ENCODE measurements at places on chromosomes 12 and 14.
A peak's percentile ranks its signal among the peaks of the same experiment; 100 is the strongest.

GRCh38 chr14:85050180-85050579 is 479.8 kb upstream of the FLRT2 start:
- DNase-seq: no peak

GRCh38 chr12:14193639-14194038 is 171.8 kb upstream of the ATF7IP start:
- no peak for DNase-seq

DNA sequence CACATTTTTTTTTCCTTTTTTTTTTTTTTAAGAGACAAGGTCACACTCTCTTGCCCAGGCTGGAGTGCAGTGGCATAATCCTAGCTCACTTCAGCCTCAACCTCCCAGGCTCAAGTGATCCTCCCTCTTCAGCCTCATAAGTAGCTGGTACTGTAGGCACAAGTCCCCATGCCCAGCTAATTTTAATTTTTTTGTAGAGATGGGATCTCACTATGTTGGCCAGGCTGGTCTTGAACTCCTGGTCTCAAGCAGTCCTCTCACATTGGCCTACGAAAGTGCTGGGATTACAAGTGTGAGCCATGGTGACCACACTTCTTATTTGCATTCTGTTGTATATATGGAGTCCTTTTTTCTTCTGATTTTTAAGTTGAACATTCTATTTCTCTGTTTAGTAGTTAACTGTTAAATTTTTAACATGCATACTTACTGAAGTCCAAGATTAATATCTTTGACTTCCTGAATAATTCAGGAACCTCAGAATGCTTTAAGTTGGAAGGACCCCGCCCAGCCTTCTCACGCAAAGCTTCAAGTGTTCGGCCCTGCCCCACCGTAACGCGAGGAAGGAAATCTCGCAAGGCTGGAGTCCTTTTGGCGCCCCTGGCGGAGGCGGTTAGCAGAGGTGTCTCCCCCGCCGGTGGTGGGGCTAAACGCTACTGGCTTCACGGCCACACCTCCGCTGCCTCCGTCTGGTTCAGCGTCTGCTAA is 21.6 kb downstream of the SPATS2 start:
- DNase-seq: no peak

DNA sequence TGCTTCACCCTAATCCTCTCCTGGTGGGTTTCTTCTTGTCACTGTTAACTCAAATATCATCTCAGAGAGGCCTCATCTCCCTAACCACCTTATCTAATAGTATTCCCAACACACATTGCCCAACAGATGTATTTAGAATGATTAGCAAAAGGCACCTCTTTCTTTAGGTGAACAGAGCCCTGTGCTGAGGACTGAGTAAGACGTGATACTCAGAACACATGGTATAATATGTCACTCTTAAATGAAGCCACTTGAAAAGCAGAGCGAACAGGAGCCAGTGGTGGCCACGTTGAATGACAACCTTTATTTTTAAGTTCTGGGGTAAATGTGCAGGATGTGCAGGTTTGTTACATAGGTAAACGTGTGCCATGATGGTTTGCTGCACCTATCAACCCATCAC is 1.5 kb upstream of the KSR2 start:
- DNase-seq: no peak

DNA sequence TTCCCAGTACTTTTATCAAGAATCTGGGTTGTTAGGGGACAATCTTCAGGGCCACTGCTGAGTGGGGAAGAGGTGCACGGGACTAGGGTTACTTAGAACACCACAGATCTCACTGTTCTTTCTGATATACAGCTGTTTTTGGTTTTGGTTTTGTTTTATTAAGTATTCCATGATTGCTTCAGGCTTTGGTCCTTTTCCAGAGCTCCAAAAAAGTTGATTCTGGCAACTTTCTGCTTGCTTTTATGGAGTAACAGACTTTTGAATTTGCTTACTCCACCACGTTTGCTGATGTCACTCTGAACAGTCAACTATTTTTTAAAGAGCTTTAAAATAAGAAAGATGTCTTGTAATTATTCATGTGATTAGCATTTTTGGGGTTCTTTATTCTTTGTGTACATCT is 368.1 kb upstream of the FOXG1 start:
- DNase-seq: peak; percentile 49

DNA sequence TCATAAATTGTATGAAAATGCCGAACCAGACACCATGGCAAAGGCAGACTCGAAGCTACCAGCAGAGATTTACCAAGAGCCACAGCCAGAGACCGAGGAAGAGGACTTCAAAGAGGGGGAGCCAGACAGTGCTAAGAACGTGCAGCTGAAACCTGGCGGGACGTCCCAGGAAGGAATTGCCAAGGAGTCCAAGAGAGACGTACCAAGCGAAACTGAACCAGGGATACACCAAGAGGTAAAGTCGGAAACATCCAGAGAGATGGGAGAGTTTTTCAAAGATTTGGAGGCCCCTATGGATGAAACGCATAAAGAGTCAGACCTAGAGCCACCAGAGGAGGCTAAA is 294 bp downstream of the SAMD15 start:
- no peak for DNase-seq

- no peak for DNase-seq
Observed at GRCh38 chr12:117876436-117876816, 92.4 kb downstream of the KSR2 start.

- no peak for DNase-seq
Observed at GRCh38 chr12:121781998-121782979, 11.2 kb downstream of the RHOF start.

GRCh38 chr14:64860039-64860438 is 19.7 kb downstream of the SPTB start:
- no peak for DNase-seq
